ENCODE measurements at places on chromosomes 6 and 20. TPM values are rescaled to one million over a fixed set of nuclear protein-coding genes. Genes with fewer than 3 reads are reported as not detected.

- DNase-seq: no peak
Measured at GRCh38 chr6:129672341-129672682, 37.7 kb downstream of the ARHGAP18 start.

- no peak for DNase-seq
Measured at GRCh38 chr6:92201618-92202017, 1217.7 kb downstream of the EPHA7 start.

DNA sequence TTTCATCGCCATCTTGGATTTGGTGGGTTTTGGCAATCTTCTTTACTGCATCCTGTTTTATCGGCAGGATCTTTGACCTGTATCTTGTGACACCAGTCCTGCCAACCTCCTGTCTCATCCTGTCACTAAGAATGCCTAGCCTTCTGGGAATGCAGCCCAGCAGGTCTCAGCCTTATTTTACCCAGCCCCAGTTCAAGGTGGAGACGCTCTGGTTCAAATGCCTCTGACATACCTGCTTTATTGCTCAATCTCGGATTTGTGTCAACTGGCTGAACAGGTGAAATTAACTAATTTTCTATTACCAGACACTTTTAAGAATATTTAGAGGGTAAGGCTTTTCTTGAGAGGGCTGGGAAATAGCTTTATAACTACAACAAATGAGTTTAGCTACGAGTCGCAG is 102.5 kb downstream of the SASH1 start:
- no peak for DNase-seq

GRCh38 chr6:110939429-110940200 is 18.9 kb upstream of the GTF3C6 start:
- DNase-seq: no peak

DNA sequence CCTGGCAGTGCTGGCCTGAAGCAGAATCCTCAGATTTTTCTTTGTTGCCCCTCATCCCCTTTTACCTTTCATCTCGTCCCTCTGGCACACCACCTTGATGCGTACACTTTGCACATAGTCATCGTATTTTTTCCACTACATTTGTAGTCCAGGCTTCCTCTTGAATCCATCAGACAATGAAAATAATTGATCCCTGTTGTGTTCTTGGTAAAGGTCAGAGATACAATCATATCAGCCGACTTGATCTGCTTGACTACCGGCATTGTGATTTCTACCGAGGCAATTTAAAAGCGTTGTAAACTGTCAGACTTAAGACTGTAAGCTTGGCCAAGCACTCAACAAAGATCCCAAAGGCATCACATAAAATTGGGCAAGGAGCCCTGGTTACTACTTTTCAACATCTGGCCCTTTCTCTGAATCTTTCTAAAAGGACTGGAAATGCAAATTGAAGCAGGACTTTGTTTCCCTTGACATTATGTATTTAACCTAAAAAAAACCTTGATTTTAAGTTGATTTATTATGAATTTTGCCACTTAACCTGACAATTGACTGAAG is 512.6 kb downstream of the LMBRD1 start:
- DNase-seq: peak; percentile 76

- DNase-seq: no peak
Measured at GRCh38 chr20:62550087-62550632, 74.4 kb upstream of the GATA5 start.

GRCh38 chr6:142413111-142413510 is 111.3 kb downstream of the ADGRG6 start:
- DNase-seq: no peak

- no peak for DNase-seq
Measured at GRCh38 chr6:154909821-154910220, 85.3 kb upstream of the TIAM2 start.

DNA sequence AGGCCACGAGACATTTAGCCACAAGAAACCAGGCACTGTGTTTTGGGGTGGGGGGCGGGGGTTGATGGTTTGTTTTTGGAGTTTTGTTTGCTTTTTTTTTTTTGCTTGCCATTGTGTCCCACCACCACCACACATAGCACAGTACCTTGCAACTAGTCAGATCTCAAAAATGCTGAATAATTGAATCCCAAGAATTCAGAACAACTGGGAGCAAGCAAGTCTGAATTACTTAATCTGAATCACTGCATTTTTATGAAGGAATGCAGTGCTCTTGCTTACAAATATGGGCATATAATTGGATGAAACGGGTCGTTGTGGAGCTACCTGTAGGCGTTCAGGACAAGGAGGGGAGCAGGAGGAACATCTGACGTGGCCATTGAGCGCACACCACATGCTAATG is 151.5 kb upstream of the CDYL start:
- no peak for DNase-seq

GRCh38 chr6:3429211-3429610 is 27.6 kb downstream of the SLC22A23 start:
- no peak for DNase-seq

DNA sequence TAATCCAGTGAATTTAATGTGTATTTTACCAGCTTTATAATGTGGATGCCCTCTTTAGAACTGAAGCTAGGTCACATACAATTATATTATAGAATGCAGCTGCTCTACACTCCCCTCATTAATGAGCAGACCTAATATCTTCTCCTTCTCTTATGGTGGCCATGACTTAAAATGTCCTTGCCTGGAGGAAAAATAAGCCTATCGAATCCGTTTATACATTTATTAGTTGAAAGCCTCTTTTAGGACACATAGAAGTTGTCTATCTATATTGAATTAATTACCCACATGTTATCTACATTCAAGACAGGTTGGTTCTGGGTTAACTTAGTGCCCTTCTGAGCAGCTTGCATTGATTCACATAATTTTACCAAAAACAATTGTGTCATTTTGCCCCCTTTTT is 1716.8 kb downstream of the HACE1 start:
- DNase-seq: no peak

DNA sequence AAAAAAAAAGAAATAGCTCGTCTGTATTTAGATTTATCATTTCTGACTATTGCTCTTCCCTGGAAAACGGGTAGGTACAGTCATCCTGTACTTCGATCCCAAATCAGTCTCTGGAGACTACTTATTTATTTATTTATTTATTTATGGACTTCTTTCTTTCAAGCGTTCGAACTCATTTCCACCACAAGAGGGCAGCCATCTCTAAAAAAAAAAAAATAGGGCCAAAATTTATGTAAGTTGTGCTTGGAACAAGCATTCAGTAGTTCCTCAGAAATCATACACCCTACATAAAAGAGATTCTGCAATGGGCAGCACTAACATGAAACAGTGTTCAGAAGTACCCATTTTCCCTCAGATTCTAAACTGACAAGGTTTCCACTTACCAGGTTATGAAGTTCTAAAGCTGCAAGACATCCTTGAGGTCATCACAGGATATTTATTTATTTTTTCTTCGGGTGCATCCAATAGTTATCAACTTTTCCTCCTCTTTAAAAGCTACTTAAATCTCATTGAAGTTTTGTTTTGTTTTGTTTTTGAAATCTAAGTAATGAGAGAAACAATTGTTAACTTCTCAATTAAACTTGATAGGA is 1.9 kb upstream of the BMP2 start:
- DNase-seq: peak; percentile 52

GRCh38 chr6:84119277-84119676 is 85.7 kb downstream of the MRAP2 start:
- DNase-seq: no peak

GRCh38 chr20:52422574-52423336 is 231.2 kb upstream of the ZFP64 start:
- peak; percentile 27 for DNase-seq

- DNase-seq: no peak
Measured at GRCh38 chr6:137919837-137920730, 53.0 kb downstream of the TNFAIP3 start.

DNA sequence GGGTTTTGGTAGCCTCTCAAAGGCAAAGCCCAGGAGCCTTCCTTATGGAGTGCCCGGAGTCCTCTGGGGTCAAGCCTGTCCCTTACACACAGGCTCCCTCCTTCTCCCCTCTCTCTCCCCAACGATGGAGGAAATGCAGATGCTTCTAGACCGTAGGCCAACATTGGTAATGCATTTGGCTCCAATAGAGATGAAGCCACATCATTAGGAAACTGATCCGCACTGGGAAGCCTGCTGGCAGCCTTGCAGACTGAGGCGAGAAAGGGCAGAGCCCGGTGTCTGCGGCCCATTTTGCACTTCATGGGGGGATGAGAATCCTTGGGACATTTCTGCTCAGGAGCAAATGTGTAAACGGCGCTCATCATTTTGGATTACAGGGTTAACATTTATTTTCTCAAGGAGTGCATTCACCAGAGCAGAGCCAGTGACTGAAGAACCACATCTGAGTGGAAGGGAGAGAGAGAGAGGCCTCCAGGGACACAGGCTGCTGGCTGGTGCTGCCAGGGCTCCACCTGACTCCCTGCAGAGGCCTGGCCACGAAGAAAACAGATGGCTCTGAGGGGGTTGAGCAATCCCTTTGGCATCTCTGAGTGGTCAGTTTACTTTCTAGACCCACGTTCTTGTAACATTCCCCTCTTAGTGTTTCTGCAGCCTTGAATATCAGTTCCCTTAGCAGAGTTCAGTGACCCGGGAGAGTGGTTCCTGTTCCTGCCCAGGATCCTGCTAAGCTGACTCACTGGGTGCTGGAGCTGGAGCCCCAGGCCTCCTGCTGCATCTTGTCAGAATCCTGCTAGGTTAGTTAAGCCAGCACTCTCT is 4.4 kb upstream of the CST3 start:
- no peak for DNase-seq

- DNase-seq: no peak
Measured at GRCh38 chr6:153150752-153151440, 19.8 kb upstream of the RGS17 start.

DNA sequence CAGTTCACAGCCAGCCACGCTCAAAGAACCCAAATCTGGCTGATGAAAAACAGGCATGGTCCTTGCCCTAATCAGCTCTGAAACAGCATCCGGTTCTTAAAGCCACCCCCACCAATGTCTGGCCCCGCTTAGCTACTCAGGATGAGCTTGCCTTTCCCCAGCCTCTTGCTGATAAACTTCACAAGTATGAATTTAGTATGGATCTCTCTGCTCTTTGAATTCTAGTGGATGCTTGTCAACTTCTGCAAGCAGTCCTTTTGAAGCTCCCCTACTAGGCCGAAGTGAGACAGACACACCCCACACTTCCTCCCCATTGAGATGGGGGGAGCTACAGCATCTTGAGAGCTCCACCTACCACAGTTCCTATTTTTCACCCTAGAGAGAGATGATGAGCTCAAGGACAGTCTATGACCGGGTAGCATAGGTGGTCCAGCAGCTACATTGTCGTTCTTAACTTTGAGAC is 36.7 kb downstream of the EBF4 start:
- DNase-seq: no peak

DNA sequence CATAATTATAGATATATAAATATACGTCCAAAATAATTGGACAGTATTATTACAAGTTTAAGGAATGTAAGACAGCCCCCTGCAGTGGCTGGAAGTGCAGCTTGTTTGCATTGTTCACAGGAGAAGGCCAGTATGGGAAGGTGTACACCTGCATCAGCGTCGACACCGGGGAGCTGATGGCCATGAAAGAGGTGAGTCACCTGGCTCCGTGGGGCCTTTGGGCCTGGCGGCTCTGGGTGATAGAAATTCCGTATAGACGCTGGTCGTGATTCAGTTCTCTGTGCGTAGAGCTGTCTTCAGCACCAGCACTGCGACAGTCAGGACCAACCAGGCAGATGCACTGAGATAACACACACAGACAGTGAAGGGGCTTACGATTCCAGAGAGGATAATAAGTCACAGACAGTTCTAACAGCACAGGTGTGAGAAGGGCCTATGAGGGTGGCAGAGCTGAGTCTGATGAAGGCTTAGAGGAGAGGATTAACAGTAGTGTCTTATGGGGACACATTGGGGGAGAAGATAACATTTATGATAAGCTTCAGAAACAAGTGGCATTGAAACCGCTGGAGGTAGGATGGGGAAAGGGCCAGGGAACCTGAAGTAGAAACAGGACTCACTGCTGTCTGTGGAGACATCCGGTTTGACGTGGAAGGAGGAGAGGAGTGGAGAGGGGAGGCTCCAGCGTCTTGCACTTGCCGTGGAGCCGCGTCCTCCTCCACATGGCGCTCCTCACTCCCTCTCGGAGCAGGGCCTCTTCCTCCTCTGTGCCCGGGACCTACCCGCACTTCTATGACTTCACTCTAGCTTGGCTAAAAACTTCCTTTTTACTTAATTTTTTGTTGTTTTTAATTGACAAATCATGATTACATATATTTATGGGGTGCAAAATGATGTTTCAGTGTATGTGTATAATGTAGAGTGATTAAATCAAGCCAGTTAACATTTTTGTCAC is 116.5 kb downstream of the MAP3K4 start:
- no peak for DNase-seq

GRCh38 chr6:51841626-51842025 is 245.8 kb downstream of the PKHD1 start:
- DNase-seq: no peak

DNA sequence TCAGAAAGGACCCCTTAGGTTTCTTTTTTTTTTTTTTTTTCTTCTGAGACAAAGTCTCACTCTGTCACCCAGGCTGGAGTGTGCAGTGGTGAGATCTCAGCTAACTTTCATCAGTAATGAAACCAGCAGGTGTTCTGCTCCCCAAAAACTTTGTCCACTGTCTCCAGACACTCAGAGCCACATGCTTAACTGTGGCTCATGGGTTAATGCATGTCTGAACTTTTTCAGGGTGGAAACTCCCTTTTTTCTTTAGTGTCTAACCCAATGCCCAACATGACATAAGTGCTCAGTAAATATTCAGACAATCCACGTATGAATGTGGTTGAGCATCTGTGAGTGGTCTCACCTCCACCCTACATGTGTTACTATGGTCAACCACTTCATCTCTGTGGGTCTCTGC is 45.4 kb downstream of the MYB start:
- DNase-seq: no peak

- no peak for DNase-seq
Measured at GRCh38 chr6:110654096-110654820, 161.0 kb downstream of the CDK19 start.

GRCh38 chr6:3797231-3798054 is 45.9 kb upstream of the PXDC1 start:
- no peak for DNase-seq

GRCh38 chr6:127761084-127761483 is 139.8 kb downstream of the THEMIS start:
- DNase-seq: no peak

DNA sequence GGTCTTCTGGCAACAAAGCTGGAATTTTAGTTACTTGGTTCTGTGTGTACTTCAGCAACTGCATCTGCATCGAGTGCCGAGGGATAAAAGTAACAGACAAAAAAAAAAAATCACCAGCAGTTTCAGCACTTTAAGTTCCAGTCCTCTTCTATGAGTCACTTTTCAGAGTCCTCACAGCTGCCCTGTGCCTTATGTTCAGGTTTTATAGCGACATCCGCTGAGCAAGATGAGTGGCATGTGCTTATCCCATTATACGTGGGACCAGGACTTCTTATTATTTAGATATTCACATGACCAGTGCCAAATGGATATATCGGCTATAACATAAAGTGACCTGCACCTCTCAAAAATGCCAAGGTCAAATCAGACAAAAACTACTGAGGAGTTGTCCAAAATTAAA is 242.9 kb downstream of the FOXA2 start:
- no peak for DNase-seq

CRIP3 gene
- 5.7 TPM for total RNA-seq

TPD52L1 gene
- total RNA-seq: 23.8 TPM

ZNF335 gene
- 9.9 TPM for total RNA-seq

FILIP1 gene
- 8.2 TPM for total RNA-seq

VGLL2 gene
- 0.30 TPM for total RNA-seq

E2F1 gene
- 10.9 TPM for total RNA-seq

GSTA4 gene
- total RNA-seq: 98.8 TPM

OTOR gene
- total RNA-seq: 15.7 TPM

NR2E1 gene
- 0.83 TPM for total RNA-seq

MATN4 gene
- 13.0 TPM for total RNA-seq

MANEA gene
- 39.5 TPM for total RNA-seq

CLIC5 gene
- total RNA-seq: 5.1 TPM

SEL1L2 gene
- total RNA-seq: not detected

FRK gene
- total RNA-seq: 1.9 TPM

XKR7 gene
- 1.8 TPM for total RNA-seq
